ENCODE measurements at places on chromosomes 3 and 15.

- no peak for DNase-seq
Observed at GRCh38 chr3:152505926-152506325, 237.2 kb downstream of the MBNL1 start.

DNA sequence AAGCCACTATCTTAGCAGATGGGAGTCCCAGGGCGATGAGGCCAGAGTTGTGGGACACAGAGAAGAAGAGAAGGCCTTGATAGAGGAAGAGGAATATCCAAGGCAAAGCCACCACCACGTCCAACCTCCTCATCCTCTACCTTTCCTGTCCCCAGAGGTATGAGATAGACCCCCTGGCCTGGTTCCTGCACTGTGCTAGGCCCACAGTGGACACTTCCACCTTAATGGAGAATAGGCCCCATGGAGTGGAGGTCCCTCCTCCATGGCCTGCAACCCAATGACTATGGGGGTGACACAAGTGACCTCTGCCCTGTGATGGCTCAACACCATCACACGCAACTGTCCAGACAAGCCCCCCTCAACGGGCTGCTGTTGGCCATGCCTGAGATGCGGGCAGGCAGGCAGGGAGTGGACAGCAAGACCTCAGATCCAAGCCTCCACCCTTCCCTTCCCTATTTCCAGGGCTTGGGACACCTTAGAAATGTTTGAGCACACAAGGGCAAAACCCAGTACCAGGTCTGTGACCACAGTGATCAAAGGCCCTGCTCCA, 36.8 kb downstream of the GRAMD2A start:
- no peak for DNase-seq

DNA sequence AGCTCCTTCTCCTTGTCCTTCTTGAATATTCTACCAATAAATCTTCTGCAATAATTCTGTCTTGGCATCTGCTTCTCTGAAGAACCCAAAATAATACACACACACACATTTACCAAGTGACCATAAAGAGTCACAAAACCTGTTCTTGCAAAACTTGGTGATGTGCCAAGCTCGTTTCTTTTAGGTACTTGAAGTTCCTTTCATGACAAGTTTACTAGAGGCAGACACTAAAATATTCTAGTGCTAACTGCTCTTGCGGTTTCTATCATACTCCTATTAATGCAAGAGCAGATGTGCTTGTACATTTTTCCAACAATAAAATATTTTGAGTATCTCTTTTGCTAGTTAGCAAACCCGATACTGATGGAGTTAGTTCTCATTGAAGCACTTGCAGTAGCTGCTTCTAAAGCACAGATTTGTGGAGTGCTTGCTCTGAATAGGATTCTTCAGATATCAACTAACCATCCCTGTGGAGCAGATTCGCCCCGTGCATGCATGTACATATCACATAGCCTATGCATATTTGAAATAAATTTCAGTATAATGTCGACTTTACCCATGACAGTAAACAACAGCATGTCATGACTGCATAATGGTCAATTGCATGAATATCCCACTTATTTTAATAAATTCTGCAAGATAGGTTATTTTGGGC, 23.2 kb downstream of the HHLA2 start:
- no peak for DNase-seq

GRCh38 chr3:21238661-21239060, 512.3 kb downstream of the ZNF385D start:
- DNase-seq, result no peak

DNA sequence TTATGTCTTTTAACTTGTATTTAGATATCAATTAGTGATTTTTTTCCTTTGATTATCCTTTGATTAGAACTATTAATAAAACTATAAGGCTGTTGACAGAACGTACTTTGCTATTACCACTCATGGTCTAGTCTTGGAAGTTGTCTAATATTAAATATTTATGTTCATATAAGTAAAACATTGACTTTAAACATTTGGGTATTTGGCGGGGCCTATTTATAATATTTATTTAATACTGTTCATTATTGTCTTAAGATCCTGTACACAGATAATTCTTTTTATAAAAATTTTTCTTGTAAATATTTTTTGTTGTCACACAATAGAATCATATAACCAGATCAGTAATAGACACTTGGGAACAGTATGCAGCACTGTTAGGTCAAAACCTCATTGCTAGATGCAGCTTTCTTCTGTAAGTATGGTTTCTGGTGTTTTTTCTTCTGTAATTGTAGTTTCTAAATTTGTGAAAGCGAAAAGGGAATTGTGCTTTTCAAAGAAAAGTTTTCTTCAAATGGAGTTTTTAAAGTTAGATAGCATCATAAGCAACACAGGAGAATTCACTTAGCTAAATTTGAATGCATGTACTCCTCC, 93.4 kb downstream of the FNDC3B start:
- DNase-seq, result no peak

DNA sequence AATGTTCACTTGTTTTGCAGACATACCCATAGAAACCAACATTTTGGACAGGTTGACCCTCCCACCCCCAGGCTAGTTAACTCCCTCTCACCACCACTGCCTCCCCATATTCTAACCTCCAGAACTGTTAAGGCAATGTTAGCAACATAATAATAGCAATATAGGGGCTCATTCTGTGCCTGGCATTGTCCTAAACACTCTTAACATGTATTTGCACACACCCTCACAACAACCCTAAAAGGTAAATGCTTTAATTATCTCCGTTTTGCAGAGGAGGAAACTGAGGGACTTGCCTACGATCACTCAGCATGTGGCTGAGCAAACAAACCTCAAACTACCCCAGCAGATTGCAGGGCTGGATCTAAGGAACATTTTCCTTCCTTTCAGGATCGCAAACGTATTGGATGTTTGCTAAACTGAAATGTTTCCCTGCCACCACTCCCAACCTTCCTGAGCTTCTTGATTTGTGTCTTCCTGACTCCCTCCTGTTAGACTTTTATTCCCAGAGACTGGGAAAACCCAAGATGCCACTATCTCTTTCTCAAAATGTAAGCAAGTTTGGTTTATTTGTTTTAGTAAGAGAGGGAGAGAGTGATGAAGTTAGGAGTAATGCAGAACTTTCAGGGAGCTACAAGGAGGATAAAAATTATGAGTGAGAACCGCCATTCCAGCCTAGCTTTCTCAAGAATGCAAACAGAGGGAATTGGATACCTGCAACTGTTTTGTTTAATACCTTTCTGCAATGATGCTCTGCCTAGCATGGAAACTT, 1.3 kb downstream of the SCG5 start:
- DNase-seq, result no peak

GRCh38 chr3:157027861-157028745, 131.8 kb downstream of the CCNL1 start:
- DNase-seq, result no peak

- DNase-seq, result no peak
Observed at GRCh38 chr15:39016706-39017105, 452.1 kb upstream of the RASGRP1 start.

DNA sequence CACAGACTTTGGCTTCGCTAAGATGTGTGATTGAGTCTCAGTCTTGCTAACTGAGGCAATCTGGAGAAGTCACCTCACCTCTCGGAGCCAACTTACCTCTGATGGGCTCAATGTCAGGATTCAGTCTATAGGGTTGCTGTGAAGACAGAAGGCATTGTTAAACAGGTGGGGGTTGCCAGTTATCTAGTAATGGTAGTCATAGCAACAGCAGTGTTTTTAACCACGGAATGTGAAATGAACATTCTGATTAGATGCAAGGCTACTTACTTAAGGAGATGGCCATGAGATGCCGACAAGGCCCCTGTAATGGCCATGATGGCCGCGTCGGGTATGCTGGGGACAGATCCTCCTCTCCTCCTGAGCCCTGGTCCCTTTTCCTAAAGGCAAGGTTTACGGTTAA, 243.1 kb downstream of the GABRG3 start:
- no peak for DNase-seq

DNA sequence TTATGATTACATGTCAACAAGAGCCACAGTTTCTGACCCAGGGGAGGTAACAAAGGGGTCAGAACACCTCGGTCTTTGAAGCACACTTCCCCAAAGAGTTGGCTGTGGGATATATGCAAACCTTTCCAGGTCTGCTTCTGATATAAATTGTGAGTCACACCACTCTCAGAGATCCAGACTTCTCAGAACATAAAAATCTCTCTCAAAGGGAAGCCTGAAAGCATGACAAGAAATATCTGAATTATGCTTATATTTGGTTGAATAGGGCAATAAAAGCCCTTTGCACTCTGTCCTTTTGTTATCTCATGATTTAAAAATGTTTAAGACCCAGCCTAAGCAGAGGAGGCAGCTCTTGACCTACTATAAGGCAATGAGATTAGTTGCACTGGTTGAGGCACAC, 56.8 kb downstream of the MYH15 start:
- no peak for DNase-seq

DNA sequence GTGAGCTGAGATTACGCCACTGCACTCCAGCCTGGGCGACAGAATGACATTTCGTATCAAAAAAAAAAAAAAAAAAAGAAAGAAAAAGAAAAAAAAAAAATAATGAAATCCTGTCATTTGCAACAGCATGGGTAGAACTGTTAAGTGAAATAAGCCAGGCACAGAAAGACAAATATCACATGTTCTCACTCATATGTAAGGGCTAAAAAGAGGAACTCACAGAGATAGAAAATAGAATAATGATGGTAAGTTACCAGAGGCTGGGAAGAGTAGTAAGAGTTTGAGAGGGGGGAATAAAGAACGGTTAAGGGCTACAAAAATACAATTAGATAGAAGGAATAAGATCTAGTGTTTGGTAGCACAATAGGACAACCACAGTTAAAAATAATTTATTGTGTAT, 19.7 kb downstream of the DENND6A start:
- DNase-seq, result no peak

- no peak for DNase-seq
Observed at GRCh38 chr3:46576879-46577278, 10.8 kb upstream of the LRRC2 start.

- DNase-seq, result no peak
Observed at GRCh38 chr3:88038566-88038965, 20.2 kb downstream of the CGGBP1 start.

- DNase-seq, result no peak
Observed at GRCh38 chr3:170835336-170835735, 34.7 kb downstream of the RPL22L1 start.

DNA sequence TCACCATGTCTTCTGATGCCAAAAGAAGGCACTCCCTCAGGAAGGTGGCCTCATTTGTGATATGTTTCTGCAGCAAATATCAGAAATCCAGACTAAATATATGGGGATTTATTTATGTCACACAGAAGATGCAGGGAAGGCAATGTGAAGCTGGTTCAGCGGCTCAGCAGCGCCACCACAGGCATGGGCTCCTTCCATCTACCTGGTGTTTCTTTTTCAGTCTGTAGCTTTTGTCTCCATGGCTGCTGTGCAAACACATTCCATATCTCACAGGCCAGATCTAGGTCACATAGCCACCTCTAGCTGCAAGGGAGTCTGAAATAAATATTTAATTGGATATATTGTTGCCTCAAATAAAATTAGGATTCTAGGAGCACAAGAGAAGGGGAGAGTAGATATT, 502.1 kb upstream of the IL12A start:
- DNase-seq, result no peak

DNA sequence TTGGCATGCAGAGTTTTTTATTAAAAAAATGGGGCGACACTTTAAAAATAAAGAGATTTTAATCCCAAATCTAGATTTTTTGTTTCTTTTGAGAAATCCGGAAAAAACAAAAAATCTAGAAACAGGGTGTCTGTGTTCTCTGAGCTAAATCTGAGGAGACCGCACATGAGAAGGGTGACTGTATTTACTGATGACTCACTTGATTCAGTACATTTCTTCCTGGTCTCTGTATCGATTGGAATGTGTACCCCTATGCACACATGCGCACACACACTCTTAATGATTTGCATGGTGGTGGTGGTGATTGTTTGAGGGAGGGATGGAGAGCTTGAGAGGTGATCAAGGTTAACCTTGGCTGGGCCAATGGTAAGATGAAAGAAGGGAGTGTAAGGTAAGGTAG, 443.1 kb upstream of the THRB start:
- no peak for DNase-seq

DNA sequence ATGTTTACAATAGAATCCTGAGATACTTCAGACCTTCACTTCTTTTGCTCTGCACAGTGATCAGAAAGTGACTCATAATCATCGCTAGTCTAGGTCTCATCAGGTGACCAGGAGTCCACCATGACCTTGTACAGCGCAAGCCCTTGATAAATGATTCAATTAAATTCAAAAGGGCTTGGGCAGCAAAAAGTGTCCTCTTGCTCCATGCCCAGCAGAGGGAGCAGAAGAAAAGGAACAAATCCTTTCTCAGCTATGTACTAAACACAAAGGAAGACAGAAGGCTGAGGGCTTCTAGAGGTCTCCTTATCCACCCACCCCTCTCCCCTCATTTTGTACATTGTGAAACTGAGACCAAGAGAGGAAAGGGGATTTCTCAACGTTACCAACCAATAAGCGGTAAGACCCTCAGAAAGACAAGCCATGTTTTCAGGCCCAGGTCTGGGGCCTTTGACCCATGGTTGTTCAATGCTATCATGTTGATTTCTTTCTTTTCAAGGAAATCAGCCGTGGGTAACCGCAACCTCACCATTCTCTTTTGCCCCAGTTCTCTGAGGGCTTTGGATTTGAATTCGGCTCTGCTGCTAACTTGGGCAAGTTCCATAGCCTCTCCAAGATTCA, 74.8 kb downstream of the AQP9 start:
- DNase-seq, result no peak

DNA sequence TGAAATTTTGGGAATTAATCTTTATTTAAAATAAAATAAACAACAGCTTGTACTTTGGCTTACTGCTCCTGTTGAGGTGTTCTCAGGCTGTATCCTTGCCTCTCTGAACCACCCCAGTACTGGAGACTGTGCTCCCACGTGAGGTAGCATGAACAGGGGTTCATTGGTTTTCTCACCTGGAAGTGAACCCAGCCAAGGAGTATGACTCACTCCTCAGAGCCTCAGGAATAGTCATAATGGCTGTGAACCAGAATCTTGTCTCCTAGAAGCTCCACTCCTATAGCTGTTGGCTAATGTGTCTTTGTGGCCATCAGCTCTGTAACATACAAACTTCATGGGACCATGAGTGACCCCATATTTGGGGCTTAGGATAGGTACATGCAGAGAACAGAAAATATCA, 122.5 kb upstream of the ST8SIA2 start:
- peak; percentile 10 for DNase-seq

GRCh38 chr3:71051259-71051595, 532.3 kb downstream of the FOXP1 start:
- no peak for DNase-seq

- no peak for DNase-seq
Observed at GRCh38 chr15:78004222-78004727, 73.2 kb downstream of the TBC1D2B start.

GRCh38 chr3:10213156-10213792, 35.0 kb upstream of the TATDN2 start:
- DNase-seq, result peak; percentile 25

DNA sequence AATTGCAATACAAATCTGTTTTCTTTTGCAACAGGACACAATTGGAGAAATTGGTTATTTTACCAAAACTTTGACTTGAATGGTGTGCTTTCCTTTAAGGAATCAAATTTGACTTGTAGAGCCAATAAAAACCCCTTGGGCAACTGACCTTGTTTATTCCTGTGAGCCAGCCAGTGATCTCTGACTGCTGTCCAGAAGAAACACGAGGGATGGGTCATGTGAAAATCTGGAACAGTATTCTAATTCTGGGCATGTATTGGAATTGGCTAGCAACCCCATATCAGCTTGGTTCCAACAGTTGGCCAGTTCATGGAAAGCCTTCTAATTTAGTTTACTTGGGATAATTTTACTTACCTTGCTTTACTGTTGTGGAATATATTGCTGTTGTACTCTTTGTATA, 19.1 kb upstream of the HHATL start:
- DNase-seq, result no peak

Data from NK-92 treated with Interleukin-12 subunit alpha and Interleukin-12 subunit beta, amount 100 ng/mL, for 24 hours (cell line).